Activated B cell treated with CpG ODN at 0.5 μM for 24 hours (primary cell): ENCODE measurements at places on chromosomes 13 and 19. TPM values are rescaled to one million over a fixed set of nuclear protein-coding genes. Genes with fewer than 3 reads are reported as not detected.

DNA sequence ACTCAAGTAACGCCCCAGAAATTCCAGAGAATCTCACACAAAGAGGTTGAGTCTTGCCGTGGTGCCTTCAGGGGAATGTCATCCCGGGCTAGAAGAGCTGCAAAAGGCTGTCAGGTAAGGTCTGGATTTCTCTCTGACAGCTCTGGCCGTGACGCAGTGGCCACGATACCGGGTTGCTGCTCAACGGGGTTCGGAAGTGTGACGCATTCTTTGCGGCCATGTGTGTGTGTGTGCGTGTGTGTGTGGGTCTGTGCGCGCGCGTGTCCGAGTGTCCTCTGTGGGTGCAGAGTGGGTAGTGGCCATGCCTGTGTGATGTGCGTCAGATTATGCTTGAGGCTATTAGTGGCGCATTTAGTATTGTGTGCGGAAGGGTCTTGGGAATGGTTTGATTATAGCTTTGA lies 306 bp downstream of the ZNF540 start:
- H3K27me3 ChIP-seq = no peaks in the 10 kb centered on the region
- peak overlapping the region; percentile 97 for H3K27ac ChIP-seq
- H3K4me1 ChIP-seq = peaks cover 23% of the 10 kb centered on the region
- peaks cover 48% of the 10 kb centered on the region for H3K36me3 ChIP-seq
- H3K4me3 ChIP-seq = peak overlapping the region; percentile 98

- H3K27me3 ChIP-seq = no peaks in the 10 kb centered on the region
- peak within 1 kb of the TSS; percentile 47 for H3K27ac ChIP-seq
- no peak within 1 kb of the TSS for H3K4me3 ChIP-seq
- no peaks in the 10 kb centered on the region for H3K36me3 ChIP-seq
- peaks cover 10% of the 10 kb centered on the region for H3K4me1 ChIP-seq
- DNase-seq = no peak
Measured at GRCh38 chr19:51372649-51373504, at the start of gene NKG7. TSS of gene NKG7 (minus strand) at chr19:51372654. CDS start at chr19:51372535, 119 bp downstream.

DNA sequence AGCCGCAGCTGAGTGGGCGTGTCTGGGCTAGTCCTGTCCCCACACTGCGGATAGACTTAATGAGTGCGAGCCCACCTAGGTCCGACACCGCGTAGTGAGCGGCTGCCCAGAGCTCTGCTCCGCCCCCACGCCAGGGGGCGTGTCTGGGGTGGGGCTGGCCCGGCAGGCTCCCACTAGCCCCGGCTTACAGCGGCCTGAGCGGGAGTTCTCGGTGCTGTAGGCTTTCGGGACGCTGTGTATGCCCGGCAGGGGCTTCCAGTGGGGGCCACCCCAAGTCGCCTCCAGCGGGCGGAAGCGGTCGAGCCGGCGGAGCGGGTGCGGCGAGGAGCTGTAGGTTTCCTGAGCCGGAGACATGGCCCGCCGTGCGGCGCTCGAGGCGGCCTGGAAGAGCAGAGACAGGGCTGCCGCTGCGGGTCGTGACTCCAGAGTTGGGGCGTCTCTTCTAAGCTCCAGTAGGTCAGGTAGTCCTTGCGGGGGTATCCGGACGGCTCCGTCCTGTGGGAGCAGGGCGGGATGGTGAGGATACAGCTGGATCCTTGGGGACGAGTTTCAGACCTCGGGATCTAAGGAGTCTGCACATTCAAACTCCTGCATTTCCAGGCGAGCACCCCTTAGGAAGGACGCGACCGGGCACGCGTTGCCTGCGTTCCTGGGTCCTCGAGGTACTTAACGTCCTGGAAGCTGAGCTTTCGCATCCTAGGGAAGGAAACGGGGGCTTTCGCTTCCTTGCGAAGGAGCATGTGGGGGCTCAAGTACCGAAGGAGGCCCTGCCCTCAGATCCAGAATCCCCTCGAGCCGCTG lies 1.2 kb downstream of the CGB7 start:
- no peak overlapping the region for H3K27ac ChIP-seq
- peaks cover 33% of the 10 kb centered on the region for H3K27me3 ChIP-seq
- peak; percentile 72 for DNase-seq
- peaks cover 24% of the 10 kb centered on the region for H3K4me1 ChIP-seq
- peak overlapping the region; percentile 79 for H3K4me3 ChIP-seq

C1QTNF9B gene
- not detected in 2 replicates for total RNA-seq

TBC1D4 gene
- 1.5 and 2.1 TPM in 2 replicates for total RNA-seq

PTGIR gene
- total RNA-seq = 13.4 and 17.8 TPM in 2 replicates
